ENCODE measurements at places on chromosomes 3 and 15. TPM values are rescaled to one million over a fixed set of nuclear protein-coding genes. Genes with fewer than 3 reads are reported as not detected.

The SAXO2 gene
- 9.6 TPM for polyA plus RNA-seq

The IQCH gene
- 1.8 TPM for polyA plus RNA-seq

The NTRK3 gene
- 0.08 TPM for polyA plus RNA-seq

The SPINT1 gene
- 2.3 TPM for polyA plus RNA-seq

The FBXW12 gene
- polyA plus RNA-seq = not detected

The PLAAT1 gene
- polyA plus RNA-seq = 2.1 TPM

The CTXND1 gene
- not detected for polyA plus RNA-seq

The KLHL25 gene
- 0.04 TPM for polyA plus RNA-seq

The SRP14 gene
- 689 TPM for polyA plus RNA-seq

The DUOX2 gene
- 0.05 TPM for polyA plus RNA-seq

The SLC2A2 gene
- not detected for polyA plus RNA-seq

The TIMP4 gene
- polyA plus RNA-seq = not detected

The BLM gene
- 22.6 TPM for polyA plus RNA-seq

The CASR gene
- not detected for polyA plus RNA-seq

The STXBP5L gene
- polyA plus RNA-seq = not detected
